ENCODE measurements at places on chromosomes 16 and 17. TPM values are rescaled to one million over a fixed set of nuclear protein-coding genes. Genes with fewer than 3 reads are reported as not detected.
A peak's percentile ranks its signal among the peaks of the same experiment; 100 is the strongest.

The ODAD4 gene
- total RNA-seq = 0.44 TPM

GRCh38 chr16:84068783-84069462 is 26.3 kb upstream of the SLC38A8 start:
- no peak for DNase-seq

The CDH13 gene
- total RNA-seq = 0.16 TPM

The IRX5 gene
- 0.12 TPM for total RNA-seq

GRCh38 chr16:23557779-23558702 is 514 bp downstream of the UBFD1 start:
- DNase-seq = no peak

The CCL7 gene
- not detected for total RNA-seq

DNA sequence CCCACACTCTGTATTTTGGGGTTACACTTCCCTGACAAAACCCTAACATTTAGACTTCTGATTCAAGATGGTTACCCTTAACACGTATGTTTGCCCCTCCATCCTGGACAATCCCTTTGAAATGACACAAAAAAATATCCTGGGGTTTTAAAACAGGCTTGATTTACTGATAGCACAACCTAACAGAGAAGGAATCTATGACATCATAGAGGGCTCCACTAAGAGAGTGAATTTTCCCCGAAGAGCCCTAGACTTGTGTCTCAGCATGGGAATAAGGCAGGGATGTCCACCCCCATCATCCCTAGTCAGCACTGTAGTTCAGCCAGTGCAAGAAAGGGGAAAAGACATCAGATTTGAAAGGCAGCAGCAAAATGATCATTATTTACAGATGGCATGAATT is 15.8 kb upstream of the SRCIN1 start:
- no peak for DNase-seq

DNA sequence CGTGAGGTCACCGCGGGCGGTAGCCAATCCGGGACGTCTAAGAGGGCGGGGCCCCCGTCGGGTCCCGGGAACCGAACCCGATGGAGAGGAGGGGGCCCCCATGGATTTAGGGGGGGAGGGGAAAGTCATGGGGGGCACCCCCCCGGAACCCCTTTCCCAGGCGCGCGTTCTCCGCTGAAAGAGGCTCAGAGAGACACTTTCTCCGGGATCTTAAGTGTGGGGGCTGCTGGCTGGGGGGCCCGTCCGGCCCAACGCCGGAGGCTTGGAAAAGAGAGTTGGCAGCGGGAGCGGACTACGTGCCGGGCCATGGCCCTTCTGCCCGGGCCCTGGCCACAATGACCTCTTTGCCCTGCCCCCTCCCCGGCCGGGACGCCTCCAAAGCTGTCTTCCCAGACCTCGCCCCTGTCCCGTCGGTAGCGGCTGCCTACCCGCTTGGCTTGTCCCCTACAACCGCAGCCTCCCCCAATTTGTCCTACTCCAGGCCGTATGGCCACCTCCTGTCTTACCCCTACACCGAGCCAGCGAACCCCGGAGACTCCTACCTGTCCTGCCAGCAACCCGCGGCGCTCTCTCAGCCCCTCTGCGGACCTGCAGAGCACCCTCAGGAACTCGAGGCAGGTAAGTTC is at the start of gene DLX4:
TSS of gene DLX4 (plus strand) at position 57 of the 626 bp plus-strand sequence. CDS start at position 336, 279 bp downstream.
- peak; percentile 77 for DNase-seq

- DNase-seq = no peak
Observed at GRCh38 chr16:82987767-82988166, 361.0 kb downstream of the CDH13 start.

DNA sequence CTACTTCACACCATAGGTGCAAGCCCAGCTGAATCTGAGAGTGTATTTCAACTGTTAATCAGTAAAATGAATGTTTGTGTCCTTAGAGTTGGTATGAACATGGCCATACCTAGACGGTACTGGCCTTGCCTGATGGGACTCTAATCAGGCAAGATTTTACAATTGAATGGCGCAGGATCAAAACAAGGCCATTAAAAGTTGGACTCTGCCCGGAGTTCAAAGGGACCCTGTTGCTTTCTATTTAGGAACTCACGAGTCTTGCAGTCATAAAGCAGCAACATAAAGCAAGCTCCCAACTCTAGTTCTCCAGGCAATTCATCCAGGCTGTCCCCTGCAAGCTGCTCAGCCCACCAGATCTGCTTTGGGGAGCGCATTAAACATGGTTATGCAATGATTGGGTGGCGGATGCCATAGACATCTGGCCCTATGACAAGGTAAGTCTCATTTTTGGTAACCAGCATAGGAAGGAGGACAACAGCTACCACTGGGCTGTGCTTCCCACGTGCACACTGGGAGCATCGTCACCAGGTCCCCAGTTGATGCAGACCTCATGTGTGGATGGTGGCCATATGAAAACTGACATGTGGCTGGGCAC is 8.8 kb downstream of the TMEM186 start:
- DNase-seq = no peak

The PLXDC1 gene
- total RNA-seq = 5.6 TPM

The BOLA2 gene
- total RNA-seq = 1.9 TPM

GRCh38 chr16:7571366-7571765 is 238.7 kb downstream of the RBFOX1 start:
- DNase-seq = no peak

The HAGH gene
- 36.4 TPM for total RNA-seq

GRCh38 chr16:52577130-52577706 is 30.3 kb upstream of the TOX3 start:
- DNase-seq = no peak

GRCh38 chr17:236641-237405 is 55.4 kb upstream of the DOC2B start:
- DNase-seq = peak; percentile 14

DNA sequence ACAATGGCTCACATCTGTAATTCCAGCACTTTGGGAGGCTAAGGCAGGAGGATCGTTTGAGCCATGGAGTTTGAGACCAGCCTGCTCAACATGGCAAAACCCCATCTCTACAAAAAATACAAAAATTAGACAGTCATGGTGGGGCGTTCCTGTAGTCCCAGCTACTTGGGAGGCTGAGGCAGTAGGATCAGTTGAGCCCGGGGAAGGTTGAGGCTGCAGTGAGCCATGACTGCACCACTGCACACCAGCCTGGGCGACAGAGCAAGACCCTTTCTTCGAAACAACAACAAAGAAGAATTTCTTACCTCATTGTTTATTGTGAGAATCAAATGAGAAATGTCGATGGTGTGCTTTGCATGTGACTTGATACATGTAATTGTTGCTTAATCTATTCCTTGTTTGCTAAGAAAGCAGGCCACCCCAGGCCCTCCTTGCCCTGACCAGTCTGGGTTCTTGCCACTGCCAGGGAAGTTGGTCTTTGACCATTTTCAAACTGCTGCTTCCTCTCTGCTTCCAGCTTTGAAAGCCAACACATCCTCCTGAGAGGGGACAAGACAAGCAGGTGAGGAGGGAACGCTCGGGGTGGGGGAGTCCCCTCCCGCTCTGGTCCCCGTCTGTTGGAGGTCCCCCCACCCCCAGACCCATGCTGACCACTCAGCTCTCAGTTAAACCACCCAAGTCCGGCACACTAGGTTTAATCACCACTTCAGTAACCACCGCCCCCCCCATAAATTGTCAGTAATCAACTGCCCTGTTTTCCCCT is 47.3 kb upstream of the CPNE2 start:
- DNase-seq = no peak

DNA sequence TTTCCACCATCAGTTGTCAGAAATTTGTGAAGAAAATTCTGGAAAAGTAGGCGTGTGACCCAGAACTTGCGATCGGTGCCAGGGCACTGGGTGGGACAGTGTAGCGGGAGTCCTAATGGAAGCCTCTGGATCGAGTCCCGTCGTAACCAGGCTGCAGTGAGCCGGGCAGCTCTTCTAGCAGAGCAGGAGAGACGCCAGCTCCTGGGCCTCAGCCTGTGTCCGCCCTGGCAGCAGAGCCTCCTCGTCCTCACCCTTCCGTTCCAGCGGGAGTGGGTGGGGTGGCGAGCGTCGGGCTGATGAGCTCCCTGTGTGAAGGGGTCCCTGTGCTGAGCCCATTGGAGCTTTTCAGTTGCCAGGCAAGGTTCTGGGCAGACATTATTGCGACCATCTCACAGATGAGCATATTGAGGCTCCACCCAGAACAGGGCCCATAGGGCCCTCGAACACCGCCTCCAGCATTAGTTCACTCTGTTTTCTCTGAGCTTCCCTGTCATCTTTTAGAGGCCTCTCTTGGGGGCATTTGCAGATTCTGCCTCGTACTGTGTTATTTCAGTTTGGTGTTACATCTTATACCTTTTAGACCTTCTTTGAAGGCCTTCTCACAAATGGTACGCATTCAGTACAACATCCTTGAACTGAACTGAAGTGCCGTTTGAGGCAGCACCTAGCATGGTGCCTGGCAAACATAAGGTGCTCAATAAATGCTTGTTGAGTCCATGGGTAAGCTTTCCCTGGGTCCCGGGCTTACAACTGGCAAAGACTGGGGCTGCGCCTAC is 207.1 kb upstream of the CIBAR2 start:
- no peak for DNase-seq

DNA sequence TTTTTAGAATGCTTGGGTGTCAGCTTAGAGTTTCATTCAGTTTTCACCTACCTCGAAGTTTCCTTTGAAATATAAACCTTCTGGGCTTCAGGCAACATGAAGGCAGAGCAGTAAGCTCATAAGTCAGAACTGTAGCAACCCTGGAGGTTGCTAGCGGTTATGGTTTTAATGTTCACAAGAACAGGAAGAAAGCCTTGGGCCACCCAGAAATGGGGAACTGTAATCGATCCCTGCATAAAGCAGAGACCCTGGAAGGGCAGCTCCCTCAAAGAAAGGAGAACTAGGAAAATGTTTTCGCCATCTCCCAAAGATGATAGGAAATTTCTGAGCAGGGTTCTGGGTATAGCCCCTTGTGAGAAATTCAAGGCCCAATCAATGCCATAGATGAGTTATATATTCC is 47.8 kb upstream of the RASL10B start:
- no peak for DNase-seq

Measured in pancreas (tissue), 10 donors.